CD4-positive, alpha-beta T cell treated with Interleukin-2 at 100 ng/mL for 4 hours (primary cell): ENCODE measurements at places on chromosomes 7 and 10.

DNA sequence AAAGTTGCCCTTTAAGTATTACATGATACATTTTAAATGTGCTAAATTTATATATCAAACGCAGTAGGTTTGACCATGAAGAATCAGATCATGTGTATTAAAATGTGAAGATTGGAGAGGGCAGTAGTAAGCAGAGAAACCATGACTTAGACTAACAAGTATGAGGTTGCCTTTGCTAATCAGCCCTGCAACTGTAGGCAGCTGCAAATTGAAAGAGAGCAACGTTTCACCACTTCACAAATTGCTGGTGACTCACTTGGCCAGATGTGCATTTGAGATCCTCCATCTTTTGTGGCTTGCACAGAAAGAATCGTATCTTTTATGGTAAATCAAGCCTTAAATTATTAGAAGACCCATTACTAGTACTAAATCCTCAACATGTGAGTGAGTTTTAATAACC, 10.1 kb upstream of the SEMA3A start:
- DNase-seq = no peak

GRCh38 chr7:936386-937054, 18.0 kb downstream of the ADAP1 start:
- peak; percentile 47 for DNase-seq

- DNase-seq = no peak
Observed at GRCh38 chr10:126569513-126570244, 100.8 kb downstream of the C10orf90 start.

GRCh38 chr7:36852017-36852416, 127.7 kb upstream of the AOAH start:
- no peak for DNase-seq

DNA sequence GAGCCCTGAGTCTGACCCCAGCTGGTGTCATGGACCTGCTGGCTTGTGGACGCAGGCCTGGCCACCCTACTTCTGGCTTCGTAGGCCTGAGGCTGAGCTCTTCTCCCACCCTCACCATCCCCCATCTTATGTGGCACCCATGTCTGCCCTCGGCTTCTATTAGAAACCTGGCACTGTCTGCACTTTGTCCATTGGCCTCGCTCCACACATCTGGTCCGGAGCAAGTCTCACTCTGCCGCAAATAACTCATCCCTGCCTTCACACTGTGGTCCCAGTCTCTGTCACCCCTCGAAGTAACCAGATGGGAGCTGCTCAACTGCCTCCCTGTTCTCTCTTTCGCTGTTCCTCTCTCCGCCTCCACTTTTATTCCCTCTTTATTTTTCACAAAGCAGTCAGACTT, 78.6 kb downstream of the TRRAP start:
- DNase-seq = no peak

DNA sequence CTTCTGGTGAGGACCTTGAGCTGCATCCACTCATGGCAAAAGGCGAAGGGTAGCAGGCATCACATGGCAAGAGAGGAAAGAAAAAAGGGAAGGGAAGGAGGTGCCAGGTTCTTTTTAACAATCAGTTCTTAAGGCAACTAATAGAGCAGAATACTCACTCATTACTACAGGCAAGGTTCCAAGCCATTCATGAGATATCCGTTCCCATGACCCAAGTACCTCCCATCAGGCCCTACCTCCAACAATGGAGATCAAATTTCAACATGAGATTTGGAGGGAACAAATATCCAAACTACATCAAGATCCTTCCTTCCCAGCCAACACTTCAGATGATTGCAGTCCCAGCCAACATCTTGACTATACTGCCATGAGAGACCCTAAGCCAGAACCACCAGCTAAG, 38.9 kb upstream of the YAE1 start:
- no peak for DNase-seq

- no peak for DNase-seq
Observed at GRCh38 chr7:66157060-66157459, 42.4 kb downstream of the CRCP start.

DNA sequence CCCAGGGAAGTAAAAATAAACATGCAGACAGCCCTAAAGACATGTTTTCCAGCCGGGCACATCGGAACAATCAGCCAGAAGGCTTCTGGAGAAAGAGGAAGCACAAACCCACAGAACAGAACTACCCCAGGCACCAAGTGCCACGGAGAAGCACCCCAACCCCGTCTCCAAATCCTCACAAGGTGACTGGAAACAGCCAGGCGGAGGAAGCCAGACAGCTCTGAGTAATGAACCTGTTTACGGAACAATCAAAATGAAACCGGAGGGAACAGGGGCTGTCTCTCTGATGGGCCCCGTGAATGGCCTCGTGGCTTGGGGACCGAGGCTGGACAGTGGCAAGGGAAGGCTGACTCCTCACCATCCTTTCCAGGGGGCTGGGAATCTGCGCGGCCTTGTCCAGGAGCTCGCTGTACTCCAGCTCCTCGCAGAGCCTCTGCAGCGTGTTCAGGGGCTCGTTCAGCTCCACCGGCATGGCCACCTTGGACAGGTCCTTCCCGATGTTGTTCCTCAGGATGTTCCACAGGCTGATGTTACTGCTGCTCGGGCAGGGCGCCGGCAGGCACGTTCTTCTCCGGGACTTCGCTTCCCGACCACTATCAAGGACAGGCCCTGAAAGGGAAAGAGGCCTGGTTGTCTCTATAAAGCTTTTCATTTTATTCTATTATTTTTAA, 77.0 kb upstream of the GSDME start:
- no peak for DNase-seq

GRCh38 chr10:10138685-10139084, 879.0 kb upstream of the CELF2 start:
- DNase-seq = no peak

- DNase-seq = no peak
Observed at GRCh38 chr10:14667280-14667679, 107.4 kb downstream of the FAM107B start.

DNA sequence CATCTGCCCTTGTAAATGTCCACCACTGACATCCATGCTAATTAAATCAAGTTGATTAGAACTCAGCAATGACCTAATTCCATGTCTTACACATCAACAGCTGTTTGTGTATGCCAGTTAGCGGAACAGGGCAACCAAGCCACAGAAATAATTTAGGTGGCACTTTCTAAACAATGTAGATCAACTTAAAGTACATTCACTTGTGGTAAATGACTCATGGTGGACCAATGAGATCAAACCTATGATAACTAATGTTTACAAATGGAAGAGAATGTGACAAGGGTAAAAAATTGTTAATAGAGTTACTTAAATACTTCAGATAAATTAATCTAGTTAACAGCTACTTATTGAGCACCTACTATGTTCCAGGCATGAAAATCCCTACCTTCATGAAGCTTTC, 63.1 kb upstream of the ICA1 start:
- DNase-seq = no peak

GRCh38 chr7:44768628-44769371, 20.2 kb downstream of the ZMIZ2 start:
- no peak for DNase-seq

GRCh38 chr10:29820890-29821461, 186.2 kb upstream of the SVIL start:
- DNase-seq = no peak

DNA sequence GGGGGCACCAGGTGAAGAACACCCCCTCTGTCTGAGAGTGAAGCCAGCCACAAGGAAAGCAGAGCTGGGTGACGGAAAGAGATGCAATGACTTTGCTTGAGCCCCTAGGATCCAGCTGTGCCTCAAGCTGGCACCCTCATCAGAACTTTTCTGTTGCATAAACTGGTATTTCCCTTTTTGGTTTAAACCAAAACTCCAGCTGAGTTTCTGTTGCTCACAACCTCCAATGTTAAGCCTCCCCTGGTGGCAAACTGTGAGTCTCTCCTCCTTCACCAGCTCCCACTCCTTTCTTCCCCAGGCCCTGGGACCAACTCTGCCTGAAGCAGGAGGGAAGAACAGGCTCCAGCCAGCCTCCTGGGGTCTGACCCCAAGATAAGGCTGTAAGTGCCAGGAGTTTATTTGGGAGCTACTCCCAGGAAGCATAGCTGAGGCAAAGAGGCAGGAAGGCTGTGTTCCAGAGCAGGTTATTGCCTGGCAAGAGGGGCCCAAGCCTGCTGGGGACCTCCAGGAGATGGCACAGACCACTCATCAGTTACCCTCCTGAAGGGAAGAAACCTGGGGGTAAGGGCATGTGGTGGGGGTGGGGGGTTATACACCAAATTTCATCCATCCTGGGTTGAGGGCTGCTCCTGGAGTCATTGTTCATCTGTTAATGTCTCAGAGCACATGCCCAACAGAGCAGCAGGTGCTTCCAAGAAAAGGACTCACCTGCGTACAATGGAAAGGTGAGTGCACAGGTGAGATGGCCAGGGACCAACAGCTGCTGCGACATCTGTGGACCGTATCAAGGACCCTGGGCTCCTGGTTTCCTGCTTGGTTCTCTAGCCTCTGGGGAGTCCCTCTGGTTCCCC, 73.3 kb upstream of the NANOS1 start:
- DNase-seq = no peak
